ENCODE measurements at places on chromosomes 16 and 17. TPM values are rescaled to one million over a fixed set of nuclear protein-coding genes. Genes with fewer than 3 reads are reported as not detected.
A peak's percentile ranks its signal among the peaks of the same experiment; 100 is the strongest.

NPIPA1 gene
- 84.1 TPM for total RNA-seq

TEDC2 gene
- 13.9 TPM for total RNA-seq

ERI2 gene
- total RNA-seq, result 12.4 TPM

GPR179 gene
- total RNA-seq, result not detected

RND2 gene
- total RNA-seq, result not detected

HS3ST4 gene
- not detected for total RNA-seq

TMEM204 gene
- total RNA-seq, result 42.9 TPM

TSPOAP1 gene
- 60.9 TPM for total RNA-seq

DNA sequence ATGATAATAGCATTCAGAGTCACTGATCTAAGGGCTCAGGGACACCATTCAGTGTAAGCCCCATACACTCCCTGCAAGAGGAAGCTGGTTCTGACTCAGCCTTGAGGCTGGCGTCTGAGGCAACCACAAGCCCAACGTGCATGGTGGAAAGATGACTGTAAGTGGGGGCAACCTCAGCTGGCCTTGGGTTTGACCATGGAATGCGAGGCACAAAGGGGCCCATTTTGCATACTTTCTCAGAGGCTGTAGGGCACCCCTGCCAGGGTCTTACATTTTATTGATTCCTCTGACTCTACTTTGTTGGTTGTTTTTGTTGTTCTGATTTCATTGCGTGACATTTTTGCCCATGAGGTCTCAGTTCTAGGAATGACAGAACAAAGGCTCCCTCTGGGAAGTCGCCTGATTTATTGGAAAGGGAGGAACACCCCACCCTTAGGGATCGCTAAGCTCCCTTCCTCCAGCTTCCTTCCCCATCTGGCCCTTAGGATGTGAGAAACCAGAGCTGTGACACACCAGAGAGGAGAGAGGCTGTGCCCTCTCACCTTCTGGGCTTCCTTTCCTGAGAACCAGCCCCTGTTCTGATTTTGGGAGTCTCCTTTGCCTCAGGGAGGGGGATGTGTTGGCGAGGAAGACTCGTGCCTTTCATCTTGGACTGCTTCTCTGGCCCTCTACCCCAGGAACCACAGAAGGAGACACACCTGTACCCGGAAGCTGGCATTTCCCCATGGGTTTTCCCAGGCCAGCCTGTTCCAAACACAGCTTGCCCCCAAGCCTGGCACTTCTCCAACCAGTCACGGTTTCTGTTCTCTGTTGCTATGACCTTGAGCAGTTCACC is 5.6 kb upstream of the CIITA start:
- DNase-seq, result peak; percentile 88
- no peaks in the 10 kb centered on the region for H3K27me3 ChIP-seq
- peak overlapping the region; percentile 48 for H3K4me3 ChIP-seq

DNA sequence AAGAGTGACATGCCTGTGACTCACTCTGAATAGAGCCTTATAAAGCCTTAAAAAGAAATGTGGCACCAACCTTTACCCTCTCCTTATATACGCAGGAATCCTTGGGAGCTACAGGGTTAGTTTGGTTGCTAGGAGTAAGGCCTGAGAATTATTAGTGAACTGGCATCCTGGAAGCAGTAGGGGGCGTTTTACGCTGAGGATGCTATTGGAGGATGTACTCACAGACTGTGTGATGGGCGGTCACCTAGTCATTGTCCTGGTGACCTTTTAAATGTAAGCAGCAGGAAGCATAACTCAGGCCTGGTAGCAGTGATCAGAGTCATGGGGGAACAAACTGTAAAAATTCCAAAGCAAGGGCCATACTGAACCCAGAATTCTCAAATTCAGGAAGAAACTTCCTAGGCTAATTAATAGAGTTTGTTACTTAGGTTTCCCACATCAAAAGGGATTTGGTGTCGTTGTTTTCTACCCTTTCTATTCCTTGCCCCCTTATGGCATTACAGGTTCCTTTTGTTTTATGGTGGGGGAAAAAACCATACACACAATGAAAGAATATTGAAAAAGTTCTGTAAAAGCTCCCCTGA is 153.8 kb downstream of the SNX11 start:
- no peaks in the 10 kb centered on the region for H3K27me3 ChIP-seq
- H3K36me3 ChIP-seq, result peaks cover 17% of the 10 kb centered on the region
- no peak overlapping the region for H3K4me3 ChIP-seq
- peaks cover 21% of the 10 kb centered on the region for H3K4me1 ChIP-seq
- DNase-seq, result no peak

- no peaks in the 10 kb centered on the region for H3K36me3 ChIP-seq
- no peaks in the 10 kb centered on the region for H3K4me1 ChIP-seq
- no peak overlapping the region for H3K27ac ChIP-seq
- no peak overlapping the region for H3K4me3 ChIP-seq
- H3K27me3 ChIP-seq, result no peaks in the 10 kb centered on the region
Measured at GRCh38 chr16:87121816-87122215, 195.4 kb downstream of the C16orf95 start.

DNA sequence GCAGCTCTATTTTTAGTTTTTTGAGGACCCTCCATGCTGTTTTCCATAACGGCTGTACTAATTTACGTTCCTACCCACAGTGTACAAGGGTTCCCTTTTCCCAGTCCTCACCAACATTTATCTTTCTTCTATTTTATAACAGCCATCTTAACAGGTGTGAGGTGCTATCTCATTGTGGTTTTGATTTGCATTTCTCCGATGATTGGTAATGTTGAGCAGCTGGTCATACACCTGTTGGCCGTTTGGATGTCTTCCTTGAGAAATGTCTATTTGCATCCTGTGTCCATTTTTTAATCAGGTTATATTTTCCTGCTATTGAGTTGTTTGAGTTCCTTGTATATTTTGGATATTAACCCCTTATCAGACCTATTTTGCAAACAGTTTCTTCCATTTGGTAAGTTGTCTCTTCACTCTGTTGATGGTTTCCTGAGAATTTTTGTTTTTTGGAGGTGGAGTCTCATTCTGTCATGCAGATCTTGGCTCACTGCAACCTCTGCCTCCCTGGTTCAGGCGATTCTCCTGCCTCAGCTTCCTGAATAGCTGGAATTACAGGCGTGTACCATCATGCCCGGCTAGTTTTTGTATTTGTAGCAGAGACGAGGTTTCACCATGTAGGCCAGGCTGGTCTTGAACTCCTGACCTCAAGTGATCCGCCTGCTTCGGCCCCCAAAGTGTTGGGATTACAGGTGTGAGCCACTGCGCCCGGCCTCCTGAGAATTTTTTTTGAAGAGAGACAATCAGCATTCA is 279.6 kb downstream of the SNX29 start:
- no peak for DNase-seq
- no peaks in the 10 kb centered on the region for H3K27me3 ChIP-seq
- H3K4me3 ChIP-seq, result no peak overlapping the region
- H3K4me1 ChIP-seq, result no peaks in the 10 kb centered on the region
- H3K36me3 ChIP-seq, result no peaks in the 10 kb centered on the region

GRCh38 chr16:72191551-72191950 is 19.6 kb upstream of the PMFBP1 start:
- DNase-seq, result no peak
- no peak overlapping the region for H3K4me3 ChIP-seq
- no peaks in the 10 kb centered on the region for H3K4me1 ChIP-seq

GRCh38 chr17:5361426-5361825 is 58.0 kb downstream of the NUP88 start:
- no peak overlapping the region for H3K4me3 ChIP-seq
- no peak overlapping the region for H3K27ac ChIP-seq
- no peaks in the 10 kb centered on the region for H3K4me1 ChIP-seq
- H3K27me3 ChIP-seq, result no peaks in the 10 kb centered on the region
- DNase-seq, result no peak

DNA sequence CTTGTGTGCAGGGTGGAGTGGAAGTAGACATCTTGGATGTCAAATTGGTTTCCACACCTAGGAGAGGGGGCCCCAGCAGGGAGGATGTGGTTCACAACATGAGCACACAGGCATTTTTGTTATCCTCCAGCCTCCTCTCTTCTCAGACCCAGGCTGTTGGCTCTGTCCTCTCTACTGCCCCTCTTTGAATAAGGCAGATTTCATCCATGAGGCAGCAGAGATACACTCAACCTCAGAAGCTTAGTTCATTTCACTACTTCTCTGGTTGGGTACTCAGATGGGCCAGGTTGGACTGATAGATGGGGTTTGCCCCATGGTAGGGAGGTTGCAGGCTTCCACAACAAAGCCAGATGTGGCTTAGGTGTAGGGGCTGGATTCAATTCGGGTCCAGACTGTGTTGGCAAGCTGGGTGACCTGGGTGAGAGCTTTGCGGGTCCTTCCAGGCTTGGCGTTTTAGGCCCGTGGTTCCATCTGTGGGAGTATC is 22.2 kb upstream of the NFATC3 start:
- peaks cover 89% of the 10 kb centered on the region for H3K4me1 ChIP-seq

- DNase-seq, result no peak
- H3K27ac ChIP-seq, result no peak overlapping the region
- H3K27me3 ChIP-seq, result no peaks in the 10 kb centered on the region
- H3K4me3 ChIP-seq, result no peak overlapping the region
- peaks cover 73% of the 10 kb centered on the region for H3K4me1 ChIP-seq
Measured at GRCh38 chr17:77143306-77143705, 2.5 kb downstream of the SEC14L1 start.

DNA sequence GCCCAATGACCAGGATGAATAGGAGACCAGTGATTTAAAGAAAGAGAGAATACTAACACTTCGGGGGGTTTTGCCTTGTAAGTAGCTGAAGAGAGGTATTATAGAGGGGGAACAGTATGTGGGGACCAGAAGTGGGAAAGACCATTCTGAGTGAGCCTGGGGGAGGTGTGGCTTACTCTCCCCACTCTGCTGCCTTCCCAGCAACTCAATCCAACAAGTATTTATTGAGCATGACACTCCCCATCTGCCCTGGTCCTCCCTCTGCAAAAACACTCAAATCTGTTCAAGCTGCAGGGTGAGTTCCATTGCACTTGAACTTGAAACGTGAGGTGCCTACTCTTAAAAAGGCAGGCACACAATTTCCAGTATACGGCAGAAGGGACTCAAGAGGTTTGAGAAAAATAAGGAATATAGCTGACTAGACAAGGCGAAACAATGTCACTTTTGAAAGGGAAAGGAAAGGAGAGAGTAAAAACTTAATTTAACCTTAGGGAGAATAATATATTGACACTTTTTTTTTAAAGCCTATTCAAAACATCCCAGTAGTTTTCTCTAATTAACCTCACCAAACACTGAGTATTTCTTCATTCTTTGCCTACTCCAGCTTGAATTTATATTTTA is 8.2 kb downstream of the FAM117A start:
- H3K4me3 ChIP-seq, result no peak overlapping the region
- H3K27me3 ChIP-seq, result no peaks in the 10 kb centered on the region
- DNase-seq, result no peak
- H3K4me1 ChIP-seq, result peaks cover 72% of the 10 kb centered on the region
- H3K27ac ChIP-seq, result peak overlapping the region; percentile 12

- no peak overlapping the region for H3K4me3 ChIP-seq
- H3K36me3 ChIP-seq, result no peaks in the 10 kb centered on the region
- no peaks in the 10 kb centered on the region for H3K27me3 ChIP-seq
- DNase-seq, result no peak
Measured at GRCh38 chr17:71935341-71935740, 185.5 kb upstream of the SOX9 start.

DNA sequence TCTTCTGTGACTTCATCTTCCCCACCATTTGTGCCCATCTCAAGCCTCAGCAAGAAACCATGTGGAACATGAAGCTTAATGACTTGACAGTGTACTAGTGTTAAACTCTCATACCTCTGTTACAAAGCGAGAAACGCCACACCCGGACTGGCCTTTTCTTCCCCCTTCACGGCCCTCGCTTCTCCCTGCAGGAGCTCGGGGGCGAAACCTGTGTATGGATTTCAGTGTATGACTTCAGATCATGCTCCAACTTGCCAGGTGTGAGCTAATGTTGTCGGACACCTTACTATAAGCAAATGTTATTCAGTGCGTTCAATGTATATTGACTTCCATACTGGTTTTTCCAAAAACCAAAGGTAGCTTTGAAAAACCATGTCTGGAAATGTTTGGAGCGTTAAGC is 20.1 kb upstream of the SLC5A11 start:
- no peak for DNase-seq
- no peaks in the 10 kb centered on the region for H3K4me1 ChIP-seq
- H3K4me3 ChIP-seq, result no peak overlapping the region

- H3K27me3 ChIP-seq, result no peaks in the 10 kb centered on the region
- no peak for DNase-seq
- H3K4me1 ChIP-seq, result no peaks in the 10 kb centered on the region
- H3K4me3 ChIP-seq, result no peak overlapping the region
Measured at GRCh38 chr17:2924211-2924610, 128.0 kb downstream of the RAP1GAP2 start.

DNA sequence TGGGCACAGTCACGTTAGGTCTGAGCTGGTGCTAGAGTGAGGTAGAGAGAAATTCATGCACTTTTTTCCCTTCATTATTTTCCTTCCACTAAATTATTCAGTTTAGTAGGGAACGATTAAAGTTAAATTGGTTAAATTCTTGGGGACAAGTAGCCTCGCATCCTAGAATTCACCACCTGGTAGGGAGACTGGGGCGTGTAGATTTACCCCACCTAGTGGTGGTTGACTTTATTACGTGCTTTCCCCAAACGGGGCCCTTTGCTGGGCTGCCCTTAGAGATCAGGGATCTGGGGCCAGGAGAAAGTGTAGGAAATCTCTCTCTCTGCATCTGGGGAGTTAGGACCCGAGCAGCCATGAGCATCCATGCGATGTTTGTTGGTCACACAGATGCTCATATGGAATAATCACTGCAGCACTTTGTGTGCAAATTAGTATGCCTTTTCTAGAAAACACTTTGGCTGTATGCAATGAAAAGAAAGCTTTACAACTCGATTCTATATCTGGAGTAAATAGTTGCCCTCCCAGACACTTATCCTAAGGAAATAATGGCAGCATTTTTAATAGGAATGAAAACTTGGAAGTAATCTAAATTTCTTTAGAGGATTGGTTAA is 107.0 kb downstream of the PLCG2 start:
- H3K4me3 ChIP-seq, result no peak overlapping the region
- peak; percentile 35 for DNase-seq
- no peak overlapping the region for H3K27ac ChIP-seq
- H3K27me3 ChIP-seq, result peaks cover 2% of the 10 kb centered on the region
- peaks cover 3% of the 10 kb centered on the region for H3K4me1 ChIP-seq

DNA sequence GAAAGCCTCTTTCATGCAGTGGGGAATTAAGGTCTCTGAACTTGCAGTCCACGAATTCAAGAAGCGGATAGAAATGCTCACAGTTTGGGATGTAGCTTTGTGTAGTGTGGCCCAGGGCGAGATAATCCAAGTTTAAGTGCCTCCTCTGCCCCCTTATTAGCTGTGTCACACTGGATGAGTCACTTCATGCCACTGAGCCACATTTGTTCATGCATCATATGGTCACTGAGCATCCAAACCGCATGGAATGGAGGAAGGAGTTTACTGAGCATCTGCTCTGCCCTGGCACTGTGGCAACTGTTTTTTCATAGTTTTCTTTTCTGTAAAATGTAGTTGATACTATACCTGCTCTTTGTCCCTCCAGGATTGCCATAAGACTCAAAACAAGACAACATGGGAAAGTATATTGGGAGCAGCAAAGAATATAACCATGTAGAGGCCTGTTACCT is 15.1 kb upstream of the DHX8 start:
- DNase-seq, result no peak
- H3K27ac ChIP-seq, result no peak overlapping the region
- no peaks in the 10 kb centered on the region for H3K4me1 ChIP-seq
- H3K36me3 ChIP-seq, result no peaks in the 10 kb centered on the region
- H3K4me3 ChIP-seq, result no peak overlapping the region

Data from activated CD4-positive, alpha-beta memory T cell treated with anti-CD3 and anti-CD28 coated beads, Interleukin-2, amount 10 ng/mL, durations not matched to agents 7 days and 5 days (primary cell).